ENCODE measurements at places on chromosomes 16 and 17. TPM values are rescaled to one million over a fixed set of nuclear protein-coding genes. Genes with fewer than 3 reads are reported as not detected.

CCL1 gene
- not detected for polyA plus RNA-seq

C16orf54 gene
- 13.4 TPM for polyA plus RNA-seq

OR4D1 gene
- not detected for polyA plus RNA-seq

P3H4 gene
- polyA plus RNA-seq = 0.70 TPM

CHST6 gene
- not detected for polyA plus RNA-seq

GRCh38 chr17:19317359-19318095 is 45.0 kb downstream of the B9D1 start:
- H3K27ac ChIP-seq = no peak overlapping the region
- H3K36me3 ChIP-seq = peaks cover 20% of the 10 kb centered on the region
- no peaks in the 10 kb centered on the region for H3K4me1 ChIP-seq
- H3K27me3 ChIP-seq = peaks cover 17% of the 10 kb centered on the region

- H3K4me1 ChIP-seq = peaks cover 15% of the 10 kb centered on the region
- H3K27me3 ChIP-seq = no peaks in the 10 kb centered on the region
- no peak overlapping the region for H3K27ac ChIP-seq
- no peak overlapping the region for H3K4me3 ChIP-seq
Measured at GRCh38 chr16:72467157-72467759, 295.3 kb upstream of the PMFBP1 start.

DNA sequence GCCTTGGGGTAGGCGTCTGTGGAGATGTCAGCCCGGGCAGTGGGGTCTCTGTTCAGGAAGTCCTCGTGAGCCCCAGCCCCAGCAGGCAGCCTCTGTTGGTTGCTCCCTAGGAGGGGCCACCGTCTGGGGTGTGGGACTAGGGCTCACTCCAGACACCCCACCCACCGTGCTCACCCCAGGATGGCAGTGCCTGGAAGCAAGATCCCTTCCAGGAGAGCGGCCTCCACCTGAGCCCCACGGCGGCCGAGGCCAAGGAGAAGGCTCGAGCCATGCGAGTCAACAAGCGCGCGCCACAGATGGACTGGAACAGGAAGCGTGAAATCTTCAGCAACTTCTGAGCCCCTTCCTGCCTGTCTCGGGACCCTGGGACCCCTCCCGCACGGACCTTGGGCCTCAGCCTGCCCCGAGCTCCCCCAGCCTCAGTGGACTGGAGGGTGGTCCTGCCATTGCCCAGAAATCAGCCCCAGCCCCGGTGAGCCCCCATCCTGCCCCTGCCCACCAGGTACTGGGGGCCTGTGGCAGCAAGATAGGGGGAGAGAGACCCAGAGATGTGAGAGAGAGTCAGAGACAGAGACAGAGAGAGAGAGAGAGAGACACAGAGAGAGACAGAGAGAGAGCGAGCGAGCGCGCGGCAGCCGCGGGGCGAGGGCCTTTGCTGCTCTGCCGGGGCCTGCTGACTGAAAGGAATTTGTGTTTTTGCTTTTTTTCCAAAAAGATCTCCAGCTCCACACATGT is 9.8 kb downstream of the NTHL1 start:
- no peaks in the 10 kb centered on the region for H3K27me3 ChIP-seq
- H3K4me1 ChIP-seq = no peaks in the 10 kb centered on the region
- no peak overlapping the region for H3K27ac ChIP-seq
- H3K36me3 ChIP-seq = no peaks in the 10 kb centered on the region

GRCh38 chr16:8982816-8983215 is 19.1 kb upstream of the USP7 start:
- H3K36me3 ChIP-seq = no peaks in the 10 kb centered on the region
- H3K27me3 ChIP-seq = no peaks in the 10 kb centered on the region
- no peaks in the 10 kb centered on the region for H3K4me1 ChIP-seq

DNA sequence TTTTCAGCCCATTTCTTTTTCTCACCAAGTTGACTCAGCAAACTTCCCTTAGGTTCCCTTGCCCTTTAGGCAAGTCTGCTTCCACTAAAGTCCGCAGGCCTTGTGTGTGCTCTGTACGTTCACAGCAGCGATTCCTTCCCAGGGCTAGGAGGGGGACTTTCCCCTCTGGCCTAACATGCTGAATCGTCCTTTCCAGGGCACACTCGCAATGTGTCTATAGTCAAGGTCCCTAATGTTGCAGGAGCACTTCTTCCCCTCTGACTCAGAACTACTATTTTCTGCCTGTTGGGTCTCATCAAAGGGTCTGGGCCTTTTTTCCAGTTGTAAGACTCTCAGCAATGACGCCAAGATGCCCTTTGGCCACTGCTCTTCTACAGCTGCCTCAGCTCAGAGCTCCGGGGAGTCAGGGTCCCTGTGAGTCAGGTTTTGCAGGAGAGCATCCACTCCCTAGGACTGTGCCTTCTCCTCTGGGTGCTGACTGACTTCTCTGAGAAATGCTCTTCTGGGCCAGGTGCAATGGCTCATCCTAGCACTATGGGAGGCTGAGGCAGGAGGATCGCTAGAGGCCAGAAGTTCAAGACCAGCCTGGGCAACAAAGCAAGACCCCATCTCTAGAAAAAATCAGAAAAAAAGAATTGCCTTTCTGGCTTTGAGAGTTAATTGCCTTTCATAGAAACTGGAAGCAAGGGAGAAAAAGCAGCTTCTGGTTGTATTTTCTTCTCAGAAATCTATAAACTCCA is 64.4 kb upstream of the TBX2 start:
- H3K4me1 ChIP-seq = no peaks in the 10 kb centered on the region
- no peaks in the 10 kb centered on the region for H3K27me3 ChIP-seq
- no peak overlapping the region for H3K4me3 ChIP-seq
- no peak overlapping the region for H3K27ac ChIP-seq
- DNase-seq = no peak

- H3K4me1 ChIP-seq = no peaks in the 10 kb centered on the region
- DNase-seq = no peak
- no peak overlapping the region for H3K4me3 ChIP-seq
- no peaks in the 10 kb centered on the region for H3K36me3 ChIP-seq
- peaks cover 13% of the 10 kb centered on the region for H3K27me3 ChIP-seq
Measured at GRCh38 chr16:66097751-66098150, 268.7 kb upstream of the CDH5 start.

- H3K27me3 ChIP-seq = peaks cover 9% of the 10 kb centered on the region
- H3K4me3 ChIP-seq = peak overlapping the region; percentile 81
- no peak for DNase-seq
- H3K27ac ChIP-seq = no peak overlapping the region
- H3K4me1 ChIP-seq = peaks cover 7% of the 10 kb centered on the region
- H3K36me3 ChIP-seq = no peaks in the 10 kb centered on the region
Measured at GRCh38 chr17:62705156-62705777, 77.8 kb downstream of the MRC2 start.

DNA sequence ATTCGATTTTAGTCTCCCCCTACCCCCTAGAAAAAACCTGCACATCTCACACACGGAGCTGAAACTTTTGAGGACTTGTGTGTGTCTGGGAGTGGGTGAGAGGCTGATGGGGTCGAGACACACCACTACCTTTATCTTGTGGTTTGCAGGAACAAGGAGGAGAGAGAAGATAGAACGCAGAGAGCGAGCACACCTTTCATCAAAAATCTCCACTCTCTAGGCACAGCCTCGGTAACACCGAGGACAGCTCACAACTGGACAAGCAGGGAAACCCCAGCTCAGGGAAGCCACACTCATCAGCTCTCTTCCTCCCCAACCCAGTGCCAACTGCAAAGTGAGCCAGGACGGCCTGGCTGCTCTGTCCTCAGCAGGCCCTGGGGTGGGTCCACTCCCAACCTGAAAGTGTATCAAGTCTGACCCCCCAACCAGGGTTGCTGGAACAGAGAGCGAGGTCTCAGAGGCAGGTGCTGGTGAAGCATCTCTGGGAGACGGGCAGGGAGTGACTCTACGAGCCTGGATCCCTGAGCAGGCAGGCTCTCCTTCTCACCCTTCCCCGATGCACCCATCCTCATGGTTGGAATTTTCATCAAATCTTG is 5.2 kb upstream of the GHDC start:
- H3K4me1 ChIP-seq = peaks cover 11% of the 10 kb centered on the region
- DNase-seq = no peak
- H3K4me3 ChIP-seq = no peak overlapping the region
